ENCODE measurements at places on chromosomes 12 and 14. TPM values are rescaled to one million over a fixed set of nuclear protein-coding genes. Genes with fewer than 3 reads are reported as not detected.

Gene GLIPR1L1
- total RNA-seq = not detected

- no peaks in the 10 kb centered on the region for H3K36me3 ChIP-seq
- no peak for DNase-seq
Measured at GRCh38 chr14:24274101-24274543, 2.7 kb upstream of the RABGGTA start.

GRCh38 chr12:66403746-66404145, 101.5 kb downstream of the HELB start:
- no peak for DNase-seq
- H3K27me3 ChIP-seq = no peaks in the 10 kb centered on the region
- H3K4me3 ChIP-seq = no peak overlapping the region
- H3K36me3 ChIP-seq = no peaks in the 10 kb centered on the region

GRCh38 chr12:125081427-125081826, 16.2 kb downstream of the AACS start:
- H3K27me3 ChIP-seq = no peaks in the 10 kb centered on the region
- no peak overlapping the region for H3K4me3 ChIP-seq
- no peak overlapping the region for H3K27ac ChIP-seq
- H3K4me1 ChIP-seq = peaks cover 3% of the 10 kb centered on the region
- no peak for DNase-seq

GRCh38 chr12:46110223-46110611, 119.8 kb upstream of the SCAF11 start:
- peaks cover 6% of the 10 kb centered on the region for H3K4me1 ChIP-seq
- H3K4me3 ChIP-seq = no peak overlapping the region
- H3K27ac ChIP-seq = no peak overlapping the region

GRCh38 chr12:108008163-108008905, 120.8 kb upstream of the WSCD2 start:
- no peak for DNase-seq
- no peaks in the 10 kb centered on the region for H3K36me3 ChIP-seq

DNA sequence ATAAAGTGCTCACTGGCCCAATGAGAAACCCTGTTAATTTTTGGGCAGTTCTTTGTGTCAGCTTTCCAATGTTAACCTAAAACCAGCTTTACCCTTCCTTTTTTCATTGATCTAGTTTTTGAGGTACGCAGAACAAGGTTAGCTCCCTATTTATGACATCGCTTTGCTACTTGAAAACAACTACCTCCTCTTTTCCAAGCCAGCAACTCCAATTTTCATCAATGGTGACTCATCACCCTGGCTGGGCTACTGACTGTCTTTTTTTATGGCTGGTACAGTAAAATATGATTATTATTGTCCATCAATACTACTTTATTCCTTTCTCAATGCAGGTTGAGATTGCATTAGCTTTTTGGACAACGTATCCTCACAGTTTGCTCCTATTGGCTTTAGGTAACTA, 22.5 kb upstream of the AKAP6 start:
- no peaks in the 10 kb centered on the region for H3K36me3 ChIP-seq
- peaks cover 4% of the 10 kb centered on the region for H3K4me1 ChIP-seq
- no peak for DNase-seq
- no peaks in the 10 kb centered on the region for H3K27me3 ChIP-seq
- H3K4me3 ChIP-seq = no peak overlapping the region
- no peak overlapping the region for H3K27ac ChIP-seq

- no peaks in the 10 kb centered on the region for H3K27me3 ChIP-seq
- peak overlapping the region; percentile 89 for H3K27ac ChIP-seq
- no peak for DNase-seq
- peaks cover 43% of the 10 kb centered on the region for H3K4me1 ChIP-seq
- peaks cover 12% of the 10 kb centered on the region for H3K36me3 ChIP-seq
Measured at GRCh38 chr12:70241845-70242244, 1.4 kb upstream of the CNOT2 start.

GRCh38 chr12:30582943-30583342, 112.7 kb downstream of the IPO8 start:
- no peak for DNase-seq
- no peak overlapping the region for H3K27ac ChIP-seq
- H3K4me1 ChIP-seq = no peaks in the 10 kb centered on the region

DNA sequence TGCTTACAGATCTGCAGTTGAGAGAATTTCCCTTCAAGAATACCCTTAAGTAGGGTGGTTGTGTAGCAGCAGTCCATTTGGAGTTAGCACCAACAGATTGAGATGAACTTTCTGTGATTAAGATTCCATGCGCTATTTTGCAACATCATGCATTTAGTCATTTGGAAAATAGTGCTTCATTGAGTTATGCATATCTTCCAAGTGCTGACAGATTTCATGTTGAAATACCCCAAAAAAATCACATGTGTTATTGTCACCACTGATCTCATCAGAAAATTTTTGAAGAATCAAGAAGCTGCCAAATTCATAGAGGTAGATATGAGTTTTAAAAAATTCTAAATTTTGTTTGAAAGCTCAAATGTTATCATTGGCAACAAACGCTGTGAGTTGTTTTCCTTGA, 35.5 kb upstream of the OSBPL8 start:
- no peaks in the 10 kb centered on the region for H3K4me1 ChIP-seq
- DNase-seq = no peak
- no peak overlapping the region for H3K4me3 ChIP-seq

DNA sequence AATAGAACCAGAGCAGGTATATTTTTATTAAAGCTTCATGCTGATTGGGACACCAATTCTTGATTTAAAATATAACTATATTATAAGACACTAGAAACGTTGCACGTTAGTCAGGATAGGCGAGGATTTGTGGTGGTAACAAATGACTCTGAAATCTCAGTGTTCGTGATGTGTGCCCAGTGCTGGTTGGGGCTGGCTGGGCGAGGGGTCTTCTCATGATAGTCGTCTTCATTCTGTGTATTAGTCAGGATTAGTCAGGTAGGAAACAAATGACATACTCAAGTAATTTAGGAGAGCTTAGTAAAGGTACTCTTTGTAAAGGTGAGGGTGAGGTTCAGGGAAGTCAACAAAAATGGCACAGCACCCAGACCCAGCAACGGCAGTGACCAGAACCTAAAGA, 73.9 kb upstream of the HIF1A start:
- no peak overlapping the region for H3K4me3 ChIP-seq
- no peaks in the 10 kb centered on the region for H3K36me3 ChIP-seq
- peaks cover 5% of the 10 kb centered on the region for H3K27me3 ChIP-seq
- DNase-seq = no peak
- H3K27ac ChIP-seq = no peak overlapping the region
- H3K4me1 ChIP-seq = peaks cover 12% of the 10 kb centered on the region

Gene WNT5B
- total RNA-seq = 14.0 TPM

Gene BRI3BP
- total RNA-seq = 19.0 TPM

Gene KRT7
- total RNA-seq = not detected

Gene HVCN1
- total RNA-seq = 3.8 TPM

Gene ADCY4
- 0.49 TPM for total RNA-seq

Gene OR4E1
- not detected for total RNA-seq

DNA sequence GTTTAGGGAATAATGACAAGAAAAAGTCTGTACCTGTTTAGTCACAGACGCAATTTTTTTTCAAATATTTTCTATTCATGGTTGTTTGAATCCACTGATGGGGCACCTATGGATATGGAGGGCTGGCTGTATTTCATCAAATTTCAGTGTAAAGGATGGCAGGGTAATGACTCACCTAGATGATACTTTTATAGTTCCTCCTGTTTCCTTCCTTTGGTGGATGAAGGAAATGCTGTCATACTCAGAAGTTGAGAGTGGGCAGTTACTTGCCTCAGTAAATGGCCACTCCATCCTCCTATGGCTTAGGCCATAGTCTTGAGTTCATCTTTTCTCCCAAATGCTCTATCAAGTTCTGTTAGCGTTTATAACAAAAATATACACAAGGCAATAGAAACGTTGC, 18.9 kb upstream of the C12orf71 start:
- no peak for DNase-seq
- H3K4me1 ChIP-seq = no peaks in the 10 kb centered on the region
- H3K4me3 ChIP-seq = no peak overlapping the region
- no peaks in the 10 kb centered on the region for H3K36me3 ChIP-seq

- no peak overlapping the region for H3K27ac ChIP-seq
- peaks cover 58% of the 10 kb centered on the region for H3K27me3 ChIP-seq
- DNase-seq = no peak
- H3K4me1 ChIP-seq = peaks cover 63% of the 10 kb centered on the region
Measured at GRCh38 chr12:124686370-124687173, 119.2 kb upstream of the NCOR2 start.

Gene ACYP1
- total RNA-seq = 35.9 TPM

- no peak for DNase-seq
- H3K27ac ChIP-seq = no peak overlapping the region
- H3K4me1 ChIP-seq = peaks cover 45% of the 10 kb centered on the region
- H3K36me3 ChIP-seq = peaks cover 20% of the 10 kb centered on the region
Measured at GRCh38 chr12:53181935-53182334, 1.2 kb upstream of the CSAD start.

Gene TOMM20L
- total RNA-seq = 0.52 TPM

DNA sequence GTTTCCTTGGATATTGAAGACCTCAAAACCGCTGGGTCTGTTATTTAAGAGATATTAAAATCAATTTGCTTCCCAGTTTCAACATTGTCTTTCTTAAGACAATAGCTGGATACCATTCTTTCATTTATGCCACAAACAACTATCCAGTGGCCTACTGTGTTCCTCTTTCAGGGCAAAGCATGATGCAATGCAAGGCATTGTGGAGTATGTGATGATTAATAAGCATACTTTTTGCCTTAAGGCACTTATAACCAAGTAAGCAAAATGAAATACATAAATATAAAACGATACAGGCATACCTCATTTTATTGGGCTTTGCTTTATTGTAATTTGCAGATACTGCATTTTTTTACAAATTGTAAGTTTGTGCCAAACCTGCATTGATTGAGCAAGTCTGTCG, 45.5 kb downstream of the SCN8A start:
- H3K27me3 ChIP-seq = no peaks in the 10 kb centered on the region
- H3K4me3 ChIP-seq = no peak overlapping the region
- no peak for DNase-seq
- H3K27ac ChIP-seq = no peak overlapping the region
- peaks cover 38% of the 10 kb centered on the region for H3K4me1 ChIP-seq

DNA sequence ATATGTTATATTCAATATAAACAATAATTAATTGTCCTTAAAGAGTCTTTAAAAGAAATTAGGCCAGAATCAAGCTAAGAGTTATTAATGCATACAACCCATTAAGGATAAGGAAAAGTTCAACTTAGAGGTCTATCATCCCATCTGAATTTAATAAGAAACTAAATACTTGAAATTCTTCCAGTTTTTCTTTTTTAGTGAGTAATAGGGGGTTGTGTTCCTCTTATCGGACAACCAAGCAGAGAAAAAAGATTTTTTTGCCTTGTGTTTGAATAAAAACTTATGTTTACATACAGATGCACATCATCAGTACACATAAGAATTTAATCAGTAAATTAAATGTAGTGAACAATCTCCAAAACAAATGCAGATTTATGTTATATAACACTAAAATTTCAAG, 32.5 kb downstream of the PAWR start:
- no peaks in the 10 kb centered on the region for H3K27me3 ChIP-seq
- H3K27ac ChIP-seq = no peak overlapping the region
- H3K4me1 ChIP-seq = peaks cover 8% of the 10 kb centered on the region
- no peak for DNase-seq
- H3K36me3 ChIP-seq = peaks cover 18% of the 10 kb centered on the region

GRCh38 chr14:77761205-77761931, 412 bp upstream of the SNW1 start:
- peak; percentile 12 for DNase-seq
- H3K36me3 ChIP-seq = peaks cover 7% of the 10 kb centered on the region
- peak overlapping the region; percentile 99 for H3K4me3 ChIP-seq
- peaks cover 39% of the 10 kb centered on the region for H3K4me1 ChIP-seq
- no peaks in the 10 kb centered on the region for H3K27me3 ChIP-seq
- peak overlapping the region; percentile 99 for H3K27ac ChIP-seq

Gene BATF
- not detected for total RNA-seq

Gene PDZRN4
- 1.8 TPM for total RNA-seq

DNA sequence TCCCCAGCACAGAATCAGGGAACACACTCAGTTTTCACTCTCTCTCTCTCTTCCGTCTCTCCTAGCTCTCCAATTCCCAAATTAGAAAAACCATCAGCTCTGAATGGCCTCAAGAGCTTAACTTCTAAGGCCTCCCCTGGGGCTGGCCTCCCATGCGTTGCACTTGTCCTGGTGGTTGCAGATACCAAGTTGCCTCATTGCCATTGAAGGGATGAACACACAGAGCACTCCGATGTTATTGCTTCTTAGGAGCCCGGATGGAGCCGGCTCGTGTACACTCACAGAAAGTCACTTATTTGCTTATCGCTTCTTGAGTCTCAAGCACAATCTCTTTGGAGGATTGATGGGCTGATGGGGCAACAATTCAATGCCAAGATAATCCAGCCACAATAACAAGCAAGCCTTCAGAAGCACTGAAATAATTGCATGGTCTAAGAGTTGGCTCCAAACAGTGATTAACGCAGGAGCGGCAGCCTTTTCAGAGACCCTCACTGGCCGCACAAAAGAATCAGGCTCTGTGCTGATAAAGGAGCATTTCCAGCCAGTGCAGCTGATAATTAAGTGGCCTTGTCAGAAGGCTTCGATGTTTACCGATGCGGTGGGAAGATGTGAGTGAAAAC, 175.8 kb upstream of the TMEM132C start:
- H3K27me3 ChIP-seq = peaks cover 2% of the 10 kb centered on the region
- no peak for DNase-seq
- no peaks in the 10 kb centered on the region for H3K36me3 ChIP-seq
- peaks cover 13% of the 10 kb centered on the region for H3K4me1 ChIP-seq
- no peak overlapping the region for H3K4me3 ChIP-seq

Gene GLT1D1
- 8.6 TPM for total RNA-seq

DNA sequence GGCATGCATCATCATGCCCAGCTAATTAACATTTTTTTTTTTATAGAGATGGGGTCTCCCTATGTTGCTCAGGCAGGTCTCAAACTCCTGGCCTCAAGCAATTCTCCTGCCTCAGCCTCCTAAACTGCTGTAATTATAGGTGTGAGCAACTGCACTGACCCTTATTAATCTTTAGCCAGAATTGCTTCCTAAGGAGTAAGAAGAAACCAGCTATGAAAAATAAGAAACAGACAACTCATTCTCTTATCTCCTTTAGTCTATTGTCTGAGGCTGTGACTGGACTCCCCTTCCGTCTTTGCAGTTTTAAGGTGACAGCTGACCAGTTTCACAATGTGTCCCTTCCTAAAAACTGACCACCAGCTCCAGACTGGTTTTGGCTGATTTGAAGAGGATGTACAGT, 52.4 kb downstream of the EMP1 start:
- H3K4me3 ChIP-seq = no peak overlapping the region
- DNase-seq = no peak
- peaks cover 8% of the 10 kb centered on the region for H3K4me1 ChIP-seq
- H3K36me3 ChIP-seq = no peaks in the 10 kb centered on the region
- no peak overlapping the region for H3K27ac ChIP-seq

- DNase-seq = no peak
- H3K27ac ChIP-seq = no peak overlapping the region
- no peaks in the 10 kb centered on the region for H3K27me3 ChIP-seq
- H3K36me3 ChIP-seq = no peaks in the 10 kb centered on the region
- H3K4me1 ChIP-seq = peaks cover 5% of the 10 kb centered on the region
- H3K4me3 ChIP-seq = no peak overlapping the region
Measured at GRCh38 chr14:49036266-49036665, 549.9 kb downstream of the RPS29 start.
